Epithelial cell of umbilical artery (primary cell): ENCODE measurements at places on chromosomes 6 and 20. TPM values are rescaled to one million over a fixed set of nuclear protein-coding genes. Genes with fewer than 3 reads are reported as not detected.

Gene SOX18
- 18.2 and 24.4 TPM in 2 replicates for total RNA-seq

Gene KIAA1755
- under 0.01 and 0.30 TPM in 2 replicates for total RNA-seq

Gene ZNF311
- 0.30 and 0.32 TPM in 2 replicates for total RNA-seq

Gene OR10C1
- not detected in 2 replicates for total RNA-seq

Gene CLVS2
- not detected in 2 replicates for total RNA-seq

Gene RXRB
- total RNA-seq: 17.9 and 18.5 TPM in 2 replicates

Gene TXLNB
- under 0.01 and 0.15 TPM in 2 replicates for total RNA-seq

Gene TSBP1
- total RNA-seq: not detected in 2 replicates
